ENCODE measurements at places on chromosomes 2 and 18. TPM values are rescaled to one million over a fixed set of nuclear protein-coding genes. Genes with fewer than 3 reads are reported as not detected.

GRCh38 chr2:95530734-95531133, 46.2 kb upstream of the TRIM43B start:
- no peaks in the 10 kb centered on the region for H3K4me1 ChIP-seq
- H3K27me3 ChIP-seq: peaks cover 22% of the 10 kb centered on the region
- H3K4me3 ChIP-seq: no peak overlapping the region
- H3K27ac ChIP-seq: no peak overlapping the region

DNA sequence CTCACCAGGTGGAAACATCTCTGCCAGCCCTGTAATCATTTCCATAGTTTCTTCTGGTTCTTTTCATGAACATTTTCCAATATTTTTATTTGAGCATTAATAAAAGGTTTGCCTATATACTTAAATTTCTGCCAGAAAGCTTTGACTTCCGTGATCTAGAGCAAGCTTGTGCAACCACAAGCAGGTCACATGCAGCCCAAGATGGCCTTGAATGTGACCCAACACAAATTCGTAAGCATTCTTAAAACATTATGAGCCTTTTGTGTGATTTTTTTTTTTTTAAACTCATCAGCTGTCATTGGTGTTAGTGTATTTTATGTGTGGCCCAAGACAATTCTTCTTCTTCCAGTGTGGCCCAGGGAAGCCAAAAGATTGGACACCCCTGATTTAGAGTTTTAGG, 51.6 kb downstream of the NEDD4L start:
- H3K4me1 ChIP-seq: no peaks in the 10 kb centered on the region
- no peaks in the 10 kb centered on the region for H3K27me3 ChIP-seq
- H3K36me3 ChIP-seq: peaks cover 1% of the 10 kb centered on the region
- no peak overlapping the region for H3K27ac ChIP-seq

DNA sequence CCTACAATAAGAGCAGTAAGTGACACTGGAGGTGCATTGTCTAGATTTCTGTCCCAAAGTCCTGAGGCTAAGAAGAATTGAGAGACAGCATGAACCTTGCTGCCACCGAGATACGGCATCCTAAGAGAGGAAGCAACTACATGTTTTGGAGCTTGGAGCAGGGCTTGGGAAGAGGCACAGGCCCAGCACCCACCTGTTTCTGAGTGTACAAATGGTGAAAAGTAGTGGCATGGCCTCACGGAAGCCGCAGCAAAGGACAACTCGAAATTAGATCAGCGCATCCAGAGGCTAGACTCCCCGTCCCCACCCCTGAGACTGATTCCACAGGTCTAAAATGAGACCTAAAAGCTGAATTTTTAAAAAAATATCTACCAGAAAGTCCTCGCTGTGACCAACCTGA, 127.5 kb downstream of the PTGR3 start:
- H3K36me3 ChIP-seq: peaks cover 2% of the 10 kb centered on the region
- DNase-seq: no peak
- peaks cover 9% of the 10 kb centered on the region for H3K27me3 ChIP-seq
- no peak overlapping the region for H3K27ac ChIP-seq
- no peak overlapping the region for H3K4me3 ChIP-seq

GRCh38 chr2:156800065-156800653, 364.0 kb downstream of the GPD2 start:
- H3K27me3 ChIP-seq: peaks cover 12% of the 10 kb centered on the region
- no peak overlapping the region for H3K27ac ChIP-seq
- no peaks in the 10 kb centered on the region for H3K36me3 ChIP-seq
- no peak overlapping the region for H3K4me3 ChIP-seq

DNA sequence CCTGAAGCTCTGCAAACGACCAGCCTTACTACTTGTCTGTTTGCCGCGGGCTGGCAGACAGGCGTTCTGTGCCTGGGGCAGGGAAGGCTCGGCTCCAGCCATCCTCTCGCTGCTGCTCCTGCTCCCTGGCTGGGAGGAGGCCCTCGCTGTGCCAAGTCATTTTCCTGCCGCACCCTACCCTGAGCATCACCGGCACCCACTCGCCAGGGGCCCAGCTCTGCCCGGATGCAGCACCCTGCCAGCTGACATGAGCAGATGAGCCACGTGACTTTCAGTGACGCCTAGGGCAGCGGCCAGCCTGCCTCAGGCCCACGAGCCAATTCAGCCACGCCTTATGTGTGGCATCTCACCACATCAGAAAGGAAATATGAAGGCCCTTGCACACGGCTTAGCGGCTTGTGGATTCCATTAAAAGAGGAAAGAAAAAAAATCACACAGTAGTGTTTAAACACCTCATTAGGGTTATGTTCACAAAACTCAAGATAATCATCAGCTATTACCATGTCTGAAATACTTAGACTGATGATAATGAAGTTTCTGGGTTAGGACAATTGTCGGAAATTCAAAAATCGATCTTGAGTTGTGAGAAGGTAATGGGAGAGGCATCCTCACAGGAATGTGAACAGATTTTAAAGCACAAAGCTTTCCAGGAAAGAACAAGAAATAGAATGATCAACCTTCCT, 250.5 kb downstream of the TWIST2 start:
- no peak overlapping the region for H3K4me3 ChIP-seq
- no peak for DNase-seq
- peaks cover 5% of the 10 kb centered on the region for H3K36me3 ChIP-seq
- H3K27me3 ChIP-seq: no peaks in the 10 kb centered on the region
- H3K4me1 ChIP-seq: no peaks in the 10 kb centered on the region

DNA sequence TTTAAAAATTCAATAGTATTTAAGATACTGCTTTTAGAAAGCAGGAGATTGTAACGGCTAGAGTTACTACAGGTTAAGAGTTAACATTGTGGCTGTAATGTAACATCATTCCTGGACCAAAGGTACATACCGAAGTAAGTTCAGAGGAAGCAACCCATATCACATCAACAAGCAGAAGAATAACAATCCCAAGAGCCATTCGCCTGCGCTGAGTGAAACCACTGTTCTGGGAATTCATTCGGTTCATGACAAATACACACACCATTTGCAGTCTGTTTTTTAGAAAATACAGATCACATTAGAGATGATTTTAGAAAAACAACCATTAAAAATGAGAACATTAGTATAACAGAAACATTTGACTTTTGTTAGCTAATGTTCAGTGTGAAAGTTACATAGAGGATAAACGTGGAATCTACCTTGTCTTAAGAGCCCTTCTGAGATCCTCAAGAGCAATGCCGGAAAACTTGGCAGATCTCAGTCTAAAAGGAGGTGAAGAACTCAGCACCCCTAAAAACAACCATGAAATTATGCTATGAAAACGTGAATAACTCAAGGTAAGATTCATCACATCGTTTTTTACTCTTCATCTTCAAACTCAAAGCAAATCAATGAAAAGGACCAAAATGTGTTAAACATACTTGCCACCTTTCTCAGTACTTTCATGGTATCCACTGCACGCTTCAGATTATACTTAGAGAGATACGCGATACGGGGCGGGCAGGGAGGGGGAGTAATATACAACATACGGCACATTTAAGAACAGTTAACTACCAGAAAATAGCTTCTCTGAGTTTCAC, 1.2 kb downstream of the SLC35F5 start:
- peaks cover 64% of the 10 kb centered on the region for H3K4me1 ChIP-seq
- H3K27me3 ChIP-seq: no peaks in the 10 kb centered on the region
- no peak for DNase-seq
- peaks cover 12% of the 10 kb centered on the region for H3K36me3 ChIP-seq
- H3K4me3 ChIP-seq: peak overlapping the region; percentile 99

GRCh38 chr2:239531456-239532241, 130.8 kb upstream of the HDAC4 start:
- H3K36me3 ChIP-seq: peaks cover 1% of the 10 kb centered on the region
- no peaks in the 10 kb centered on the region for H3K4me1 ChIP-seq
- no peak overlapping the region for H3K27ac ChIP-seq
- peaks cover 13% of the 10 kb centered on the region for H3K27me3 ChIP-seq
- DNase-seq: peak; percentile 44

DNA sequence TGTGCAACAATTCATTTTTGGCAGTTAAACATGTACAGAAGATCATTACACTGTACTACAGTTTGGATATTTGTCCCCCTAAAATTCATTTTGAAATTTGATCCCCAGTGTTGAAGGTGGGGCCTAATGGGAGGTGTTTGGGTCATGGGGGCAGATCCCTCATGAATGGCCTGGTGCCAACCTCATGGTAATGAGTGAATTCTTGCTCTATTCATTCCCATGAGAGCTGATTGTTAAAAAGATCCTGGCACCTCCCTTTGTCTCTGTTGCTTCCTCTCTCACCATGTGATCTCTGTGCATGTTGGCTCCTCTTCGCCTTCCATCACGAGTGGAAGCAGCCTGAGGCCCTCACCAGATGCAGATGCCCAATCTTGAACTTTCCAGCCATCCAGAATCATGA, 140.6 kb downstream of the GCA start:
- peaks cover 3% of the 10 kb centered on the region for H3K27me3 ChIP-seq
- no peaks in the 10 kb centered on the region for H3K36me3 ChIP-seq
- DNase-seq: no peak
- H3K27ac ChIP-seq: no peak overlapping the region
- H3K4me1 ChIP-seq: no peaks in the 10 kb centered on the region

- peaks cover 13% of the 10 kb centered on the region for H3K27me3 ChIP-seq
- no peaks in the 10 kb centered on the region for H3K36me3 ChIP-seq
- no peaks in the 10 kb centered on the region for H3K4me1 ChIP-seq
- no peak overlapping the region for H3K27ac ChIP-seq
- H3K4me3 ChIP-seq: no peak overlapping the region
- no peak for DNase-seq
These were observed 55.0 kb downstream of the MEP1B start for GRCh38 chr18:32244881-32245280.

DNA sequence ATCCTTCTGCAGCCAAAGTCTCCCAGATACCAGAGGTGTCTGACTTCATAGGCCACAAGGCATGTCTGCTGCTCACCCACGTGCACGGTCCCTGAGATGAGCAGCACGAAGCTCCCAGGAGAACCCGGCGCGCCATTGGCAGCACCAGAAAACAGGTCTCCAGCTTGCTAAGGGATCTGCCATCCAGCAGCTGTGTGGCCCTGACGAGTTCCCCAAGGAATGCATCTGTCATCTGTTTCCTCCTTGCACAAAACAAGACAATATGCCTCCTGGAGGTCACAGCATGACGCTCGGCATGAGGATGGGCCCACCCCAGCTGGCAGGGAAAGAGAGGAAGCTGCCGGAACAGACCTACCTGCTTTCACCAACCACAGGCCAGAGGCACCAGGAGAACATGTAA, 29.2 kb downstream of the HS6ST1 start:
- H3K27ac ChIP-seq: no peak overlapping the region
- H3K27me3 ChIP-seq: no peaks in the 10 kb centered on the region
- peaks cover 5% of the 10 kb centered on the region for H3K4me1 ChIP-seq
- H3K36me3 ChIP-seq: peaks cover 2% of the 10 kb centered on the region

DNA sequence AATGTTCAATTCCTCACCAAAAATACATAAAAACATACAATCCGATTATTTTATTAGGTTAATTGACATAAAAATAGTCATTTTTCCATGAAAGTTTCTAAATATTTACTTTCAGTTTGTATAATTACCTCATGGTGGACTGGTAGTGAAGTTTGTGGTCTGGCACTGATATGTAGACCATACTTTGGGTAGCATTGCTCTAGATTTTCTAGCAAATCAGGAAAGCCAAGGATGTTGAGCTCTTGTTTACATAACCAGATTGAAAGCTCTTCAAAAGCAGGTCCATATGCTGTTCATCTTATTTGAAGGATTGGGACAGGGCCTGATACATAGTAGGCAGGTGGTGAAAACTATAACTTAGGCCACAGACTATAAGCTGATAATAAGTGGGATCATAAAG, 61.8 kb downstream of the COMMD1 start:
- no peak for DNase-seq
- no peak overlapping the region for H3K27ac ChIP-seq
- no peaks in the 10 kb centered on the region for H3K36me3 ChIP-seq
- peaks cover 25% of the 10 kb centered on the region for H3K4me1 ChIP-seq

- DNase-seq: no peak
- H3K4me1 ChIP-seq: peaks cover 85% of the 10 kb centered on the region
- no peaks in the 10 kb centered on the region for H3K27me3 ChIP-seq
- H3K36me3 ChIP-seq: peaks cover 1% of the 10 kb centered on the region
- no peak overlapping the region for H3K4me3 ChIP-seq
These were observed 6.4 kb upstream of the PROC start for GRCh38 chr2:127411653-127412369.

DNA sequence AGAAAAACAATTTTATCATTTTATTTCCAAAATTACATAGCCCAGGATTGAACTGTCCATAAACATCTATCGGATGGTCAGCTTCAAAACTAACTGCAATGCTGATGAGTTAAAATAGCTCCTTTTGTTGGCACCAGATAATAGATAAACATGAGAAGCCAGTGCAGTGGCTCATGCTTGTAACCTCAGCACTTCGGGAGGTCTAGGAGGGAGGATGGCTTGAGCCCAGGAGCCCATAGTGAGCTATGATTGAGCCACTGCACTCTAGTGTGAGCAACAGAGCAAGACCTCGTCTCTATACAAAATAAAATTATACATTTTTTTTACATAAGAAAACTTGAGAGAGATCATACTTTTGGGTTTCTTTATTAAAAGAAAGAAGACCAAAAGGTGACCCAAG, 34.6 kb upstream of the IMPA2 start:
- peaks cover 46% of the 10 kb centered on the region for H3K4me1 ChIP-seq
- DNase-seq: no peak
- H3K4me3 ChIP-seq: peak overlapping the region; percentile 17
- H3K27ac ChIP-seq: peak overlapping the region; percentile 99
- no peaks in the 10 kb centered on the region for H3K36me3 ChIP-seq

DNA sequence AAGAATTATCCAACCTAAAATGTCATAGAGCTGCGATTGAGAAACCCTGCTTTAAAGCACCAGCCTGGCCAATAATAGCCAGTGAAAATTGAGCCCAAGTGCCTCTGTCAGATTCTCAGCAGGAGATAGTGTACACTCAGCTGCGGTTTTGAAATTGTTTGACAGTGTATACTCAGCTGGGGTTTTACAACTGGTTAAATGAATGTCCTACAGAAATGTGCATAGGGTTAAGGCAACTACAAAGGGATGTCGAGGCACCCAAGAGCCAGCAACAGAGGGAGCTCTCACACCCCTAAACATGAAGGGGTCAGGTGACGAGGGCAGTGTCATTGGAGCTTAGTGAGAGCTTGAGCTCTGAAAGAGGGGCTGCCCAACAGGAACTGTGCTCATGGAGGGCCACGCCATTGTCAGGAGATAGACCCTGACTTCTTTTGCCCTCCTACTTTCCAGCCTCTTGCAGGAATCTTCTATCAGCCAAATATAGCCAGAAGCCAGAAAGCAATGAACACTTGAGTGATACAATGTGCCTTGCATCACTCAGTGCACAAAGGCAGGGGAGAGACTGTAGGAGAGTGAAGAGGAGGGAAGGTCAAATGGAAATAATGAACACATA, 15.1 kb downstream of the ACTG2 start:
- no peak overlapping the region for H3K4me3 ChIP-seq
- H3K27ac ChIP-seq: peak overlapping the region; percentile 74
- no peak for DNase-seq
- H3K4me1 ChIP-seq: peaks cover 25% of the 10 kb centered on the region

Gene AMER3
- total RNA-seq: not detected

Gene PLCD4
- 4.1 TPM for total RNA-seq

Gene COLEC12
- total RNA-seq: 17.8 TPM

Gene CDK15
- 3.6 TPM for total RNA-seq

Gene TSN
- total RNA-seq: 57.1 TPM

Gene TNP1
- not detected for total RNA-seq

Gene MYO3B
- not detected for total RNA-seq

Measured in chondrocyte (in vitro differentiated cells).